ENCODE measurements at places on chromosomes 7 and 10. TPM values are rescaled to one million over a fixed set of nuclear protein-coding genes. Genes with fewer than 3 reads are reported as not detected.

PMPCB gene
- polyA plus RNA-seq: 71.2 TPM

HOXA13 gene
- polyA plus RNA-seq: not detected

DNA sequence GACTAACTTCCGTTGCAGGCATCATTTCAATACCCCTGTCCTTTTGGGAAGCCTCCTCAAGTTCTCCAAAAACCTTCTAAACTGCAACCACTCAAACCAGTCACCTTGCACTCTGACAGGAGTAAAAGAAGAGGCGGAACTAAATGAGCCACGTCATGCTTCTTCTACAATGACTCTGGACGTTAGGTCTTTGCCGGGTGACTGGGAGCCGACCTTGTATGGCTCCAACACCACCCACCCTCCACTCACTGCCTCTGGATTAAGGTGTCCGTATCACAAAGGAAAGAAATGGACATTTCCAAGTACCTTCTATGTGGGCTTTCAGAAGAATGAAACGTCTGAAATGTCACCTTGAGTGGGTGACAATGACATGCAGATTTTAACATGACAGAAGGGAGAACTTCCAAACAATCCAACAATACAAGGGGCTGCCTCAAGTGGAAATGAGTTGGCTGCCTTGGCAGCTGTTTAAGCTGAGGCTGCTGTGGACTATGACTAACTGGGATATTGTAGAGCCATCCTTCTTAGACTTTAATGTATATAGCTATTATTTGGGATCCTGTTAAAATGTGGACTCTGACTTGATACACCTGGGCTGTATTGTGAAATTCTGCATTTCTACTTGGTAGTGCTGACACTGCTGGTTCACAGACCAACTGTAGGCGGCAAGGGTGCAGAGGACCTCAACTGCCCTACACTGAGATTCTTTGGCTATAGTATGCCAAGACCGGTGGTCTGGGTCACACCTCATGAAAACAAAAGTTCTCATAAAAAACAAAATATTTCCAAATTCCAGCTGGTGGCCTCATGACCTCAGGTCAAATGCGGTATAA lies 33.8 kb upstream of the PDLIM1 start:
- DNase-seq: no peak

- no peak for DNase-seq
Measured at GRCh38 chr10:93026072-93026471, 34.5 kb upstream of the CYP26C1 start.

DNA sequence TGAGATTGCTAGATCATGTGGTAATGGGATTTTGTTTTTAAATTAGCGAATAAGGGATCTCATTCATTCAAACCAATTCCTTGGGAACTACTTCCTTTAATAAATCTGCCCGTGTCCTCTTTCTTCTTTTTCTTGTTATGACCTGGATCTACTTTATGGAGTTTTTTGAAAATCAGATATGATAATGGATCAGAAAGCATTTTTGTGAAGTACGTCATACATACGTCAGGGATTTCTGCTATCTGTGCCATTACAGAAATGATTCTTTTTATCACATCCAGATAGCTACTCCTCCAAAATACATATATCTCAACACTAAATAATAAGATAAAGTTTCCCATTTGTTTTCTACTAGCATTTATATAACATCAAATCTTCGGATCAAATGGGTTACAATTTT lies 40.2 kb upstream of the STK17A start:
- DNase-seq: no peak

GRCh38 chr7:116911801-116912200 lies 41.5 kb upstream of the ST7 start:
- no peak for DNase-seq

GRCh38 chr10:66234872-66235271 lies 691.0 kb upstream of the LRRTM3 start:
- DNase-seq: no peak

Measured in CD4-positive, alpha-beta memory T cell (primary cell).